ENCODE measurements at places on chromosomes 2 and 18.

- no peak for DNase-seq
These were observed 794 bp downstream of the NOTO start for GRCh38 chr2:73203055-73203681.

DNA sequence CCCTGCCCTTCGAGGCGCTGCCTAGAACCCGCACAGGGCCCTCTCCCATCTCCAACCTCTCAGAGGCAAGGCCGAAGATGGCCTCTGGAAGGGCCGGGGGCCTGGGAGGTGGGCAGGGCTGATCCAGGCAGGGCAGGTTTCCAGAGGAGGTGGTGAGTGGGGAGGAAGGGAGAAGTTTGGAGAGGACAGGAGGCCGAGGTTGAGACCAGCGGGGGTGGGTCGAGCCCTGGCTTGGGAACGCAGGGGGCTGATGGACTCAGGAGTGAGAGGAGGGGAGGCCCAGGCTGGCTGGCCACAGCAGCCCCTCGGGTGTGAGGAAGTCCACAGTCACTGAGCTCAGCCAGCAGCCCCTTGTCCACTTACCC lies 10.5 kb downstream of the CAPN10 start:
- DNase-seq = no peak

DNA sequence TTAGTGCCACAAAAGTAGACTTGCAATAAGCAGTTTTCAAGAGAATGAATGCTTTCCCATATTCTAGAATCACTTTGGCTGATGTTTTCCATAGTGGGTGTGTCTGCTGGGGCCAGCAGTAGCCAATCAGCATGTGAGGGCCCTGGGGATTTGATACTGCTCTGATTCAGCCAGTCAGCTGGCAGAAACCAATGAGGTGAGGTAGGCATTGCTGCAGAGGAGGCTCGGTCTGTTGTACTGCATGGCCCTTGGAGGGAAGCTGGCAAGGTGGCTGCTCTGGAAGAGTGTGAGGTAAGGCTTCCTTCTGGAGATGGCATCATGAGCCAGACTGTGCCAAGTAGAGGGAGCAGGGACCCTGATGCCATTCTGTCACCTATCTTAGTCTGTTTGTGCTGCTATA lies 22.7 kb downstream of the TMEM87B start:
- DNase-seq = no peak

GRCh38 chr2:236510034-236510433 lies 59.6 kb upstream of the ACKR3 start:
- DNase-seq = no peak

DNA sequence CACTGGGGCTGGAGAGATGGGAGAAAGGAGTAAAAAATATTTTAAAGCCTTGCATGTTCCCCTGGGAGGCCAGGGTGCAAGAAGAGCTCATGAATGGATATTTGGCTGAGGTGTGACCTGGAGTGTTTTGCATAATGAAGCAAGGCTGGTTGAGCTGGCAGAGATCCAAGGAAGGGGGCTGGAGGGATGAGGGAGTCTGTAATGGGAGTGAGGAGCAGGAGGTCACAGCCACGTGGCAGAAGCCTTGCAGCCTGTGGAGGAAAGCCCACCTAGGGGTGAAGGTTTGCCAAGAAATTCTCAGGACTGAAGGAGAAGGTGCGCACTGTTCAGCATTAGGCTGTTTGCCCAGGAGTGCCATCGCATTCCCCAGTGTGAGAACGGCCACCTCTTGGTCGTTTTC lies 40.3 kb upstream of the ATP8B1 start:
- no peak for DNase-seq

GRCh38 chr18:79905993-79906392 lies 45.5 kb downstream of the SLC66A2 start:
- no peak for DNase-seq

- no peak for DNase-seq
These were observed 13.8 kb upstream of the FZD7 start for GRCh38 chr2:202019689-202020450.

DNA sequence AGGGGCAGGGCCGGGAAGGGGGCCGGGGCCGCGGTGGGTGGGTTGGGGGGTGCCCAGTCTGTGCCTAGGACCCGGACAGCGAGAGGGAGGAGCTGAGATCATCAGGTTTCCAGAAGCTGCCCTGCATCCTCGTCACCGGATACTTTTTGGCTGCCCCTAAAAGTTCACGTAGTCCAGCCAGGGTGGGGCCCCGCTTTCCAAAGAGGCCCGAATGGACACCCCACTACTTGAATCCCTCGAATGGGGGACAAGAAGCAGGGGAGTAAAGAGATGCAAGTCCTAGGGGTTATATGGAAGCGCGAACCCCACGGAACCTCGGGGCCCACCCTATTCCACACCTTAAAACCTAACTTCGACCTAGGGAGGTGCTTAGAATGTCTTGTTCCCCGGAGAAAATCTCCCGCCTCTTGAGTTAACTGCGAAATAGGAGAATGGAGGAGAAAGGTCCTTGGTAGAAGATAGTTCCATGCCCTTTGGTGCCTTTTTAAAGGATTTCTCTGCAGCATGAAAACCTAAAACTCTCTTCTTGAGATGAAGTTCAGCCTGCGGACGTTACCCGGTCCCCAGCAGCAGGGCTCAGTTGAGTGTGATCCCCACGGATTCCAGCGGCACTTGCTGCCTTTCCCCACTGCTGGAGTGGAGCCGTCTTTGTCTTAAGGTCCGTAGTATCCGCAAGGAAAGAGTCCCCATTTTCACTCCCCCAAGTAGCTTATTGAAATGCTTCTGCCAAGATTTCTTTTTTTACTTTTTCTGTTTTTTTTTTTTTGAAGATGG lies 2.1 kb upstream of the RNF152 start:
- no peak for DNase-seq

DNA sequence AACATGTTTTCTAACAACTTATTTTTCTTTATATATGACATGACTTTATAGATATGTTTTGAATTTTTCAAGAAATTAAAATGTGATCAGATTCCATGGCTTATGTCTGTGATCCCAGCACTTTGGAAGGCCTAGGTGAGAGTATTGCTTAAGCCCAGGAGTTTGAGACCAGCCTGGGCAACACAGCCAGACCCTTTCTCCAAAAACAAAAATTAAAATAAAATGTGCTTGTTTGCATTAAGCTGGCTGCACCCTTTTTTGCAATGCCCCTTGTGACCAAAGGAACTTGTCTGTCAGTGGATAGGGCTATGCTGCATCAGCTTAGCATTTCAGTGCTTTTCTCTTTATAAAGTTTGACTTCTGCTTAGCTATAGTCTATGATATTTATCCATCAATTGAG lies 2.3 kb upstream of the INO80D start:
- no peak for DNase-seq

DNA sequence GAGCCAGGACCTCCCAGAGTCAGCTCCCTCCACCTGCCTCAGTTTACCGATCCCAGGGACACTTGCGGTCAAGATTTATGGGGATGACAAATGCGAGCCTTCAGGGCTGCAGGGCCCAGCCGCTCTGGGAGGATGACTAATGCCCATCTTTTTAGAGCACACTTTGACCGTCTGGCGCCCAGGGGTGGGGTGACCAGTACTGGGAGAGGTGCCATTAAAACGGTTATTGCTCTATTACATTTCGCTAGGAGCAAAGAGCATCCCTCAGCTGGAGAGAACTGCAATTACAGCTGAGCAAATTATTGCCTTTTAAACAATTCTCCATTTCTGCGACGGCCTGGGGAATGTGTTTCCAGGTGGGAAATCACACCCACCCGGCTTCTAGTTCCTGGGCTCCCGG lies 42.6 kb upstream of the HPCAL1 start:
- no peak for DNase-seq

DNA sequence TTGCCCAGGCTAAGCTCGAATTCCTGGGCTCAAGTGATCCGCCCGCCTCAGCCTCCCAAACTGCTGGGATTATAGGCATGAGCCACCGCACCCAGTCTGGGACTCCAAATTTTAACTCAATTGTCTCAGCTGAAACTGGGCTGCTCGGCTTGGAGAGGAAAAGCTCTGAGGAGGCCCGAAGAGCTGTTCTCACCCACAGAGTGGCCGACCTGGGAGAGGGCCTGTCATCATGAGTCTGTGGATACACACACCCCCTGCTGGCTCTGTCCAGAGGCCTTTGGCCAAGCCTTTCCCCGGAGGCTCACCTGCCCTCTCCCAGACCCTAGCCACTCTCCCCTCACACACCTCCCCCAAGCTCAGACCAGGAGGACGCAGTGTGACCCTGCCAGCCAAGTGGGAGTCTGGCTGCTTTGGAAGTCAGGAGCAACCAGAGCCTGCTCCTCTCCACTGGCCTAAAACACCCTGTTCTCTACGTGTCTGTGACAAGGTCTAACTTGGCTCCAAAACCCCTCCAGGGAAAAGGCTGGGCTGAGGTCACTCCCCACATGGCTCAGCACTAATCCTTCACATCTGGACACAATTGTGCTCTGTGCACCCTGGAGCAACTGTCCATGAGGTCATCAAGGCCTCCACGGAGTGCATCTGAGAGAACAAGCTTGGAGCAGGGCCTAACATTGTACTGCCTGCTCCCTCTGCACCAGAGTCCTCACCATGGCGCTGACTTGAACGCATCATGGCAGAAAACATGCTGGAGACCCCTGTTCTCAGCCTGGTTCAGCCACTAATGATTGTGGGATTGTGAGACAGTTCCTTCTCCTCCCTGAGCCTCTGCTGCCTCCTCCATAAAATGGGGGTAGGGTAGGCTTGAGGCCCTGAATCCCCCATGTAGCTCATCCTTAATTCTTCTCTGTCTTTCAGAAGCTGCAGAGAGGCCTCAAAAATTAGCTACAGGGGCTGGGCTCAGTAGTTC lies 49.9 kb upstream of the RAB6C start:
- DNase-seq = no peak

- DNase-seq = no peak
These were observed 775.3 kb upstream of the NRXN1 start for GRCh38 chr2:51807229-51807628.

- peak; percentile 58 for DNase-seq
These were observed 205.1 kb downstream of the ARL4C start for GRCh38 chr2:234291765-234292204.

GRCh38 chr2:180734382-180734781 lies 246.0 kb upstream of the UBE2E3 start:
- DNase-seq = no peak

DNA sequence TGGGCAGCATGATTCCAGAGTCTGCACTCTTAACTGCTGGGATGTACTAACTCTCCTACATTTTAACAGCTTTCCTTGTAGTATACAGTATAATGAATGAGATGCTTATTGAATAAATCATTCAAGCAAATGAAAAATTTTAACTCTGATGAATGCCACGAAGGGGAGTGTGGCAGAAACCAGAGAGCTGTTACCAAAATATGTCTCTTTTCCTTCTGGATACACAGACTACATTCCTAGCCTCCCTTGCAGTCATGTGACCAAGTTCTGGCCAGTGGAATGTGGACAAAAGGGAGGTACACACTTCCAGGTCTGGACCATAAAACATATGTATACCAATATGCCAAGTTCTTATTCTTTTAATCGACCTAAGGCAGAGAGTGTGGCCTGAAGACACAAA lies 1.7 kb upstream of the EML4 start:
- no peak for DNase-seq

DNA sequence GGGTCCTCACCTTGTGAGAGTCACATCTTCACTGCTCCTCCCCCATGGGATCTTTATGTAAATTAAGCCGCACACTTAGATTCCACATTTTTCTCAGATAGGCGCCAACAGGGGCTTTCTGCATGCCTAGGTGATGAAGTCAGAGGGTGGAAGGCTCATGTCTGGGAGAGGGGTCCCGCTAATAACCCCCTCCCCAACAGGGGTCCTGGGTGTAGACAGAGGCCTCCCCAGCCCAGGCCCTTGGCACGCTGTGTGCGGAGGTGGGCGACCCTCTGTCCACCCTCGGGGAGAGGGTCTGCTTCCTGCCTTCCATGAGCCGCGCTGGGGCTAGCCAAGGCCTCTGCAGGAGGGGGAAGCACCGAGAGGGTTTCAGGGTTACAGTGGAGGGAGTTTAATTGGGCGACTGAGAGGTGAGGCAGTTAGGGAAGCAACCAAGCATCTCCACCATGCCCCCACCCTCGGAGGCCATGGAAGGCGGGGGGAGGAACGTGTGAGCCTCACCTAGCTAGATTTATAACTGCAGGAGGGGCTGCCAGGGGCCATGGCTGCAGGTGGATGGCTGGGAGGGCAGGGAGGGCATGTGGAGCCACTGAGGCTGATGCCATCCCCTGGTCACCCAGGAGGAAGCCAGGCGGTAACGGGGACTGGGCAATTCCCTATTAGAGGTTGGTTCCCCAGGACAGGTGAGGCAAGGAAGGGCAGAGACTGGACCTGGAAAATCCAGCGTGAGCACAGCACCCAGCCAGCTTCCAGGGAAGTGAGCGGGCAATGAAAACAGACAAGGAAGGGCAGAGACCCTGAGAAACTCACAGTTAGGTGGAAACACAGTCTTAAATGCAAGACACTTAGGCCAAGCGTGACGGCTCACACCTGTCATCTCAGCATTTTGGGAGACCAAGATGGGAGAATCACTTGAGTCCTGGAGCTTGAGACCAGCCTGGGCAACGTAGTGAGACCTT lies 7.7 kb upstream of the PXDN start:
- no peak for DNase-seq

DNA sequence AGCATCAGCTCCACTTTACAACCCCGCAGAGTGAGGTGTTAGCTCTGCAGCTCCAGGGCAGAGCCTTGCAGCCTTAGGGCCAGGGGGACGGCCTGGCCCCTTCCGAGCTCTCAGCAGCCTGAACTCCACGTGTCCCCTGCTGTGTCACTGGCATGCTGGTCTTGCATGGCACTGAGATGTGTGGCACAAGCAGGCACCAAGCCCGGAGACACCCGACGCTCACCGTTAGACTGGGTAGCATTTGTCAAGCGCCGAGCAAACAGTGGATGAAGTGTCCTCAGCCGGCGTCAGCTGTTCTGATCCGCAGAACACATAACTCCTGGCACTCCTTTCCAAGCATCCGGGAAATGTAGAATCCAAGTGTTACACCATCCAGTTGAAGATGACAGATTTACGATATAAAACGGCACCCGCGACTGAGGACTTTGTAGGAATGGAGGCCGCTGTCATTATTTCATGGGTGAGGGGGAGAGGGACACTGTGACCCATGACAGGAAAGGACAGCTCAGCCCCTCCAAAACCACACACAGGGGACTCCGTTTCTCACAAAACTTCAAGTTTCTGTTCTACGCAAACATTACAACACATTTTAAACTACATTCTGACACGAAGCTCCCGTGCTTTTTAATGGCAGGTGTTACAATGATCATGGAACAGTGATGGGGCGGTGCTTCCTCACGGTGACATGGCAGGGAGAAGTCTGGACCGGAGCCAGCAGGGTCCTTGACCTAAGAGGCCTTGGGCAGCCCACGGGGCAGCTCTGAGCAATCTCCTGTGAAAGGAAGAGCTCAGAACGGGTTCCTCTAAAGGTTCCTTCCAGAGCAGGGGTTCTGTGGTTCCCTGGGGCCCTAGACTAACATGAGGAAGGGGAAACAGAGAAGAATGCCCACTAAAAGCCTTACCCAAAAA lies 89.4 kb downstream of the HDAC4 start:
- DNase-seq = peak; percentile 0
